ENCODE measurements at places on chromosomes 3 and 15.

DNA sequence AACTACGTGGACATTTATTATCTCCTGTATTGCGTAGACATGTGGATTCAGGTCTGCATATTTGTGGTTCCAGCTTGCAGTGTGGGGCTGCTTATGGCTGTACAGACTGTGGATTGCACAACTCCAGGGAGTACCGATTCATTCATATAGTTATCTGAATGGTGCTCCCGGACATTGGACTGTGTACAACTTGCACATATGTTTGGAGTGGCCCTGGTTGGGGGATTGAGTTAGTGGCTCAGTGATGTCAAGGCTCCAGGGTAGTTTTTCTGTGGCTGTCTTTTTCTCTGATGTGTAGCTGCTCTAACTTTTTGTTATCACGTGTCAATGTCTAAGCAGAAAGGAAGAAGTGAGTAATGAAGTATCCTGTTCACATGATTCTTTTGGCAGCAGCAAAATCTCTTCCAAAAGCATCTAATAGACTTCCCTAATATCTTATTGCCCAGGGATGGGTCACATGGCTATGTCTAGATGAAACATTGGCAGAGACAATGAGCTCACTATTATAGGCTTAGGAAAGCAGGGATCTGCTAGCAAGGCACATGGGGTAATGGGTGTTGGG lies 15.8 kb downstream of the ST3GAL6 start:
- peak; percentile 79 for DNase-seq

- DNase-seq = no peak
These were observed 3.7 kb downstream of the PBRM1 start for GRCh38 chr3:52682016-52682415.

DNA sequence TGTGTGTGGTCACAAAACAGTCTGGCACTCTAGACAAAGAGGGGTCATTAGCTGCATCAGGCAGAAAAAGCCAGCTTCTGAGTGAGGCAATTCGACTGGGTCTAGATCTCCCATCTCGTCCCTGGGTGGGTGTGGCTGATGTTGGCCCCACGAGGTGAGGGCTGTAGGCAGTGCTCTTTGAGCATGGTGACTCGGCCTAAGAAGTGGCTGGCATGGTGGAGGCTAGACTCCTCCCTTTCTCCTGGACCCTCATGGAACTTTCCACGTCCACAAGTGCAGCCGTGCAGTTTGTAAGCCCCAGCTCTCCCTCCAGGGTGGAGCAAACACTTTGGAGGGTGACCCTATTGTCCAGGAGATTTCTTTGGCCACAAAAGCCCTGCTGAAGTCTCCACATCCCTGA lies 134.1 kb downstream of the OPA1 start:
- DNase-seq = no peak

DNA sequence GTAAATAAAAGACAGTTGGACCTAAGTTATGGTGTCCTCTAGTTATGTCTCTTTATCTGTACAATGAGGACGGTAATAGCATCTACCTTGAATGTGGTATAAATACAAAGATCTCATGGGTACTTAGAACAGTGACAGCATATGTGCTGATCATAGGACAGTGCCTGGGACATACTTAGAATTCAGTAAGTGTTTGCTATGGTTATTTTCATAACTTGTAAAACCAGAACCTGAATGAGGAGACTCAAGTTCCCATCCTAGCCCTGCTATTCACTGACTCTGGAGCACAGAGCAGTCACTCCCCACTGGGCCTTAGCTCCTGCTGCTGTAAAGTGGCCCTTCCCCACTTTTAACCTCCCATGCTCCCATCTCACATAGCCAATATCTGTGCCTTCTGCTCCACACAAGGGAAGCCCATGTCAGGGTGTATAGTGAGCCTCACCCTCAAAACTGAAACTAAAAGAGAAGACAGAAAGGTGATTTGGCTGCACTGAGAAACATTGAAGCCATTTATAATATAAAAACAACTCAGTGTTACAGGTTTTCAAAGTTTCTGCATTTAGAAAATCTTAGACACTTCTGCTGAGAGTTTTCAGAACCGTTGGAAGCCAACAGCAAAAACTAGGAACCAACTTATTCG lies 225.4 kb upstream of the UBE2E2 start:
- DNase-seq = no peak

- no peak for DNase-seq
These were observed 16.4 kb downstream of the GPR160 start for GRCh38 chr3:170054204-170054603.

- no peak for DNase-seq
These were observed 173.6 kb downstream of the P3H2 start for GRCh38 chr3:189947068-189947467.

- no peak for DNase-seq
These were observed 37.4 kb downstream of the ZNF860 start for GRCh38 chr3:32018757-32019564.

DNA sequence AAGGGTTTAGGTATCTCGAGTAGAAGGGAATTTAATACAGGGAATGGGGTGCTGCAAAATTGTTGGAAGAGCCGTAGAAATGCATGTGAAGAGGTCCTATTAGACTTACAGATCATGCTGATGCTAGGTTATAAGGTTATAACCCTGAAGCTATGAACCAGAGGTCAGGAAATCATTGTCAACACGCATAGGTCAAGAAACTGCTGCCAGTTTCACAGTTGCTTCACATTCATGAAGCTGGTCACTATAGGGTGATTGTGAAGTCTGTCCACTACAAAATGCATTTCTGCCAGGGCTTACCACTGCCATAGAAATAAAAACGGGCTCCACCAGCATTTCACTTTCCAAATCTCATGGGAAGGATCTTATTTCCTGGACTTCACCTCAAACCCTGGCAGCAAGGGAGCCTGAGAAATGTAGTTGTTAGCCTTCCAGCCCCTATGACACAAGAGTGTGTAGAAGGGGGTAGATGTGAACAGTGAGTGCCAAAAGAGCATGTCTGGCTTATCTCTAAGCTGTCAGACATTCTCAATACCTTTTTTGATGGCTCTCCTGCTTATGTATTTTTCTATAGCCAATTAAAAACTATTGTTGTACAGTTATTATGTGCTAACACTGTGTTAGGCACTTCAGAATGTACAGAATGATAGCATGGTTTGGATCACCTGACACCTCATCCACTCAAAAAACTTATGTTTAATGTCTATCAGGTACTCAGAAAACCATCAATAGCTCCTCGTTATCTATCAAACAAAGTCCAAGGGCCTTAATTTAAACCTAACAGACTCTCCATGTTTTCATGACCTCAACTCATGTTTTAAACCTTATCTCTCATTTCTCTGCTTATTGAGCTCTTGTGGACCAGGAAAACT lies 148.3 kb upstream of the TSC22D2 start:
- no peak for DNase-seq

DNA sequence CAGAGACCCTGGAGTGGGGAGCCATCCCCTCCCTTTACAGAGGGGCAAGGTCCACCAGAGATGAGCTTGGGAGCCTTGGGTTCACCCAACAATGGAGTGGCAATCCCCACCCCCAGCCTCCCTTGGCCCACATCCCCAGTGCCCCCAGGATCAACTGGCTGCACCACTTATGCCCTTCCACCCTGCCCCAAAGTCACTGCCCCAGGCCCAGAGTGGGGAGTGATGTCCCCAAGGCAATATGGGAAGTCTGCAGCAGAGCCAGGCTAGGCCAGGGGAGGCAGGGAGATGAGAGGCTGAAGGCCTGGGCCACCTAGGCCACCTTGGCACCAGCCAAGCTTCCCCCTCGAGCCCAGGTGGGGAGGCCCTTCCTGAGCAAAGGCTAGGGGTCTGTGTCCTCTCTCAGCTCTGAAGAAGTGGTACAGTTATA lies 145.5 kb downstream of the SMAD6 start:
- DNase-seq = no peak

DNA sequence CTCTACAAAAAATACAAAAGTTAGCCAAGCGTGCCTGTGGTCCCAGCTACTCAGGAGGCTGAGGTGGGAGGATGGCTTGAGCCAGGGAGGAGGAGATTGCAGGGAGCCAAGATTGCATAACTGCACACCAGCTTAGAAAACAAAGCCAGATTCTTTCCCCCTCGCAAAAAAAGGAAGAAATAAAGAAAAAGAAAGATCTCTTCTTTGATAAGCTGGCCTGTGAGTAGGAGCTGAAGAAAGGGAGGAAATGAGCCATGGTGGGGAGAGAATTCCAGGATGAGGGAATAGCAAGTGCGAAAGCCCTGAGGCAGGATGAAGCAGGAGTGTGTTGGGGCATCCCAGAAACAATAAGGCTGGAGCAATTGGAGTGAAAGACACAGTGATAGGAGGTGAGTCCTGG lies 24.5 kb upstream of the TOP2B start:
- DNase-seq = no peak

GRCh38 chr15:40543631-40544294 lies 21.1 kb downstream of the CCDC32 start:
- DNase-seq = no peak

GRCh38 chr15:85542895-85543331 lies 162.5 kb downstream of the AKAP13 start:
- DNase-seq = no peak

DNA sequence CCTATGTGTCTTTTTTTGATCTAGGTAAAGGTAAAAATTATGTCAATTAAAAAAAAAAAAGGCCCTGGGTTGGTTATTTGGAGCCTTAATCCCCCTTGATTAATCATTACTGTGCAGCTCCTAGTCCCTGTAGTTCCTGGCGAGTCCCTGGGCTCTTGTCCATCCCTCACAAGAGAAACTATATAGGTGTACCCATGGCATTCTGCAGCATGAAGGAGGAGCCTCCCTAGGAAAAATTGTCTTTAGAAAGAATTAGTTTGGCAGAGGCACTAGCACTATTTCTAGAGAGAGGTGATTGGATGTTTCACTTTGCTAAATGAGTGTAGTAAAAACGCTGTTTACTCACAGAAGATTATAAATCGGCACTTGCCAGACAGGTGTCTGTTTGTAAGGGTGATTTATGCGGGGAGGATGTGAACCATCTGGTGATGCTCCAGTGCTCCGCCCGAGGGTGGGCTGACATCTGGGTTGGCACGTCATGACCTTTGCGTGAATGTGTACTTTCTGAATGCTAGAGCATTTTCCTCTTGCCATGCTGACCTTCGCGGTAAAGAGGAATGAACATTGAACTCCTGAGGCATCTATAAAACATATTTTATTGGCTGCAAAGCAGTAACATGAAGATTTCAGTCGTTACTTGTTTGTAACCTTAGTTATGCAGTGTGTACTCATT lies 12.6 kb downstream of the PLCL2 start:
- DNase-seq = no peak

DNA sequence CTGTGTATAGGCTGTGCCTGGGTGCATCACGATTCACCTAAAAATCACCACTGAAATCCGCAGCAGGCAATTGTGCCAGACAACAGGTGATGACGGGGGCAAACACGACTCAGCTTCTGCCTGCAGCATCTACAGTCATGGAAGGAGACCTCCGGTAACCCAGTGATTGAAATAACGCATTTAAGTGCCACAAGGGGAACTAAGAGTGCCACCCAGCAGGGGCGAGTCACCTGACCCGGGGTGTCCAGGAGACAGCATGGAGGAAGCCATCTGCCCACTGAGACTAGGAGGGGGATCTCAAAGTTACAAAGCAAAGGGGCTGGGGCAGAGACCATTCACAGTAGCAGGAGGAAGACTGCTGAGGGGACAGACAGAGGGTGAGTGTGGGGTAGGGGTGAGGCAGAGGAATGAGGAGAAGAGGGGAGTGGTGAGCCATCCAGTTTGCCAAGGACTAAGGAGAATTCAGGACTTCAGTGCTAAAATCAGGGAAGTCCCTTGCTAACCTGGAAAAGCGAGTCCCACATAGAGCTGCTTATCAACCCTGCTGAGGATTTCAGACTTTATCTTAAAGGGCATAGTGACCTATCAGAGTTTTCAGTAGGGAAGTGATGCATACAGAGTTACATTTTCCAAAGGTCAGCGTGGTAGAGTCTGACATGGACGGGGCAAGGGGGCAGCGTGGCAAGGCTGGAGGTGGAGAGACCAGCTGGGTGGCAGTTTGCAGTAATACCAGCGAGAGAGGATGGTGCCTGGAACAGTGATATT lies 256.7 kb upstream of the HES1 start:
- DNase-seq = no peak

- no peak for DNase-seq
These were observed 80.1 kb upstream of the TRIM42 start for GRCh38 chr3:140597792-140598191.

DNA sequence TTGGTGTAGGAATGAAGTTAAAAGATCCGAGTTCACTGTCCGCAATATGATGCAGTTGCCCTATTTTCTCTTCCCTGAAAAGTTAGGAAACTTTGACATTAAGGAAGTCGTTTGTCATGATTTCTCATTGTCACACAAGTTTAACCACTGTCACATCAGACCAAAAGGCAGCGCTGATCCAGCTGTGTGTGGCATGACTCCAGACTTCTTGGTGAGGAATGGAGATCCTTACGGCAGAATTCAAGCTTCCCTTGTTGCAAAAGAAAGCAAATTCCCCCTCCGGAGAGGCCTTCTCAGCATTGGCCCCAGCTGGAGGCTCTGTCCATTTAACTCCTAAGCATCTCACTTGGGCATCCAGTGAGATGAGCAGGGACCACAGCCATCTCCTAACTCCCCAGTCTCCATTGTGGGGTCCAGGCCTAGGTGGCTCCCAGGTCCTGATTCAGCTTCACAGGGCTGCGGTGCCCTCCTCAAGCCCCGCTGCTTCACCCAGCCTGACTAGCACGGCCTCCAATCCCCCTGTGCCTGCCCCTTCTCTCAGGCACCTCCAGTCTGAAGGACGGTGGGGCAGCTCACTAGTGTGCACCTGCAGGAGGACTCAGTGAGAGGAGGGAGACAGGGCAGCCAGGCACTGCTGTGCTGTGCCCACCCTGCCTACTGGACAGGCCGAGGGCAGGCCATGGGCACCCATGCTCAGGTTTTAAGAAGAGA lies 159.5 kb downstream of the CHSY1 start:
- no peak for DNase-seq

DNA sequence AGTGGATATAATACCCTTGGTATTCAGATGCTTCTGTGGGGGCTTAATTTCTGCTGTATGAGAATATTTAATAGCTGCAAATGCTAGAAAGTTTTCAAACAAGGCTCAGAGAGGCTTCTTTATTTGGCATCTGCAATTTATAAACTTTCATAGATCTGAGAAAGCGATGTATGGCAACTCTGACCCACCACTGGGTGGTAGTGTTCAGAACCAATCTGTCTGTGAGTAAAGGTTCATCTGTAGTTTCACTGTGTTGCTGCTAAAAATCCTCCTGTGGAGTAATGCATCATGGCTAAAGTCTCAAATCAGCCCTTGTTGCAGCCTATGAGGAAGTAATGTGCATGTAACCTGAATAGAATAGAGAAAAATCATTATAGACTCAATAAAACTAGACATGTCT lies 47.4 kb downstream of the CLSTN2 start:
- DNase-seq = no peak

GRCh38 chr3:169244119-169244864 lies 419.2 kb downstream of the MECOM start:
- DNase-seq = no peak

DNA sequence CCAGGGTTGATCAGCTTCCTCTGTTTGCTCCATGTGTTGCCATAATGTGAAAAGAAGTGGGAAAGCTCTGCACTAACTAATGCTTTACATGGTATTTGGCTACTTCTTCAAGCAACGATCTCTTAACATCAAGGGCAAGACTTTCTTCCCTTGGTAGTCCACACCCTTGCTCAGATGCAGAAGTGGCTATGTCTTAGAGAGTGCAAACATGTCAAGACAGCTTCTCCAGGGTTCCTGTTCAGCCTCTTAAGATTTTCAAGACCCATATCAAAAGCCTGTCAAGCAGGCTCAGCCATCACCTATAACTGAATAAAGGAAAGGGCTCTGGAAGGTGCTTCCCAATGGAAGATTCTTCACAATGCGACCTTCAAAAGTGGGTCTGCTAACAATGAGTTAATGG lies 64.8 kb upstream of the CSTA start:
- DNase-seq = no peak
